Astrocyte (in vitro differentiated cells and primary cell): ENCODE measurements at places on chromosomes 6 and 20. TPM values are rescaled to one million over a fixed set of nuclear protein-coding genes. Genes with fewer than 3 reads are reported as not detected.

The VGLL2 gene
- total RNA-seq = 1.2 and 1.7 TPM in 2 replicates

The PKHD1 gene
- total RNA-seq = 0.16 and 0.17 TPM in 2 replicates

The KHDC1L gene
- not detected in 2 replicates for total RNA-seq

The SLC26A8 gene
- not detected in 2 replicates for total RNA-seq

The ZFP57 gene
- total RNA-seq = 0.36 and 0.50 TPM in 2 replicates
